ENCODE measurements at places on chromosomes 2 and 18.

GRCh38 chr18:71831039-71831438 lies 713.1 kb downstream of the CBLN2 start:
- DNase-seq: no peak

DNA sequence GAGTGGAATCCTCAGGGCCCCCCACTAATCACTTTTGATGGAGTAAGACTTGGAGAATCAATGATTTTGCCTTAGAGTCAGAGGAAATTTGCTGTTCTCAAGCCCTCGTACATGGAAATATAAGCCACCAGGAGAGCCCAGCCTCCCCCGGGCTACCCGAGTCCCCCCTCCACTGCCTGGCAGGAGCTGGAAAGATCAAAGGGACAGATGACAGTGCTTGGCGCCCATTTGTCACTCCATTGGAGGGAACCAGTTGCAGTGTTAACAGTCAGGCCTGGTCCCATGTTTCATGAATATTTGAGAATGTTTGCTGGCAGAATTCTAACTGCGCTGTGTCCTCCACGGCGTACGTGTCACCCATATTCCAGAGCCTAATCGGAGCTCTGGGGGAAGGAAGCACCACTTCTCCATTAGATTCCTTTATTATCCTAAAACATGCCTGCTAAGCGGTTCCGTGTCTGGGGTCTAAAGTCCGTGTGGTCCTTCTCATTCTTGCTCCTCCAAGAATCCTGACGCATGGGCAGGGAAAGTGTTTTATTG lies 202.4 kb downstream of the KLHL29 start:
- DNase-seq: no peak

GRCh38 chr18:23092121-23092520 lies 43.2 kb upstream of the CABLES1 start:
- no peak for DNase-seq

- DNase-seq: peak; percentile 42
Observed at GRCh38 chr18:70489986-70490933, 201.4 kb downstream of the SOCS6 start.

- no peak for DNase-seq
Observed at GRCh38 chr2:74593826-74594772, 39.6 kb downstream of the DOK1 start.

- DNase-seq: no peak
Observed at GRCh38 chr2:62919041-62919440, 131.6 kb upstream of the OTX1 start.

DNA sequence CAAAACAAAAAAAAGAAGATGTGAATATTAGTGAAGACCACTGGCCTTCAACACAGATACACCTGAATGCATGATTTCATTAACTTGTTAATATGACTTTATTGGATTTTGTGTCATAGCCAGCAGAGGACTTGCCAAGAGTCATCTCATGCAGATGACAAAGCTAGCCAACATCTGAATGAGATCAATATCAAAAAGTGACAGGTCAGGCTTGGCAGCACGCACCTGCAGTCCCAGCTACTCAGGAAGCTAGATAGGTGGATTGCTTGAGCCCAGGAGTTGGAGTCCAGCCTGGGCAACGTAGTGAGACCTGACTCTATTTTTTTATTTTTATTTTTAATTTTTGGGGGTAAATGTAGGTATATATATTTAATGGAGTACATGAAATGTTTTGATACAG lies 54.5 kb upstream of the TGIF1 start:
- DNase-seq: no peak

- DNase-seq: no peak
Observed at GRCh38 chr2:217866457-217866856, 136.3 kb downstream of the TNS1 start.

GRCh38 chr2:201883606-201884369 lies 77.5 kb downstream of the CDK15 start:
- DNase-seq: no peak

GRCh38 chr18:48816554-48816953 lies 134.2 kb downstream of the SMAD7 start:
- DNase-seq: no peak

- no peak for DNase-seq
Observed at GRCh38 chr18:32889615-32890593, 117.1 kb upstream of the KLHL14 start.

GRCh38 chr2:135998879-135999278 lies 13.5 kb upstream of the DARS1 start:
- no peak for DNase-seq

Data from hematopoietic multipotent progenitor cell treated with erythropoietin and hydrocortisone succinate and interleukin-3 and kit ligand, for 15 days (in vitro differentiated cells).